Stimulated activated naive CD8-positive, alpha-beta T cell treated with anti-CD3 and anti-CD28 coated beads, Interleukin-15, Interleukin-2, amounts not matched to agents 100 U/mL and 50 U/mL, for 24 hours (primary cell): ENCODE measurements at places on chromosomes 12 and 14.

DNA sequence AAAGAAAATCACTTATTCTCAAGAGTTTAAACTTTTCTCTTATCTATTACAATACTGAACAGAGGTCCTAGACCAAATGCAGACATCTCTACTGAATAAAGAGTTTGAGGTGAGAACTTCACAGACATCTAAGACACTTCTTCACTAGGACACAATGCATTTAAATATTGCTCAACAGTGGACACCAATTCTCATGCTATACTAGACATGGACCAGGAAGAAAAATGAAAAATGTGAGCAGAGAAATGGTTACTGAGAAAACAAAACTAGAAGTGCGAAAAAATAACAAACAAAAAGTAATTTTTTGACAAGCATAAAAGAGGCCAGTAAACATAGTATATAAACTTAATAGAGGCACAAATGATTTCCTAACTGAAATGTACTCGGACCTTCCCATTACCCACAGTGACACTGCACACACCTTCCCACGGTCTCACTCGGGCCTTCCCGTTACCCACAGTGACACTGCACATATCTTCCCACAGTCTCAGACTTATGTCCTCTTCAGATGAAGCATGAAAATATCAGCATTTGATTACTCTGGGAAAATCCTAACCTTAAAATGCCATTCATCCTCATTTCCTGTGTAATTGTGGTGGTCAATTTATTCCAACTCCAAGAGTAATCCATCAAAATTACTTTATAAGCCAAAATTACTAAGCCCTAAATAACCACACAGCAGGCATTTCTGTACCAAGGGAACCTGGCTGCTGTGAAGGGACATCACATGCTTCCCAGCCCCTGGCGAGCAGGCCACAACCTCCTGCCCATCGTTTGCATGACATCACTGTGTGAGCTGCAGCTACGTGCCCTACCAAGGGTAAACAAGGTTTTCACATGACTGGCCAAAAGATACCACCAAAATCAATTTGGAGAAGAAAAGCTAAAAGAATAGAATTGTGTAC, 6.4 kb downstream of the SLC15A4 start:
- no peak for DNase-seq

GRCh38 chr14:41120402-41120801, 486.3 kb upstream of the LRFN5 start:
- DNase-seq = no peak

DNA sequence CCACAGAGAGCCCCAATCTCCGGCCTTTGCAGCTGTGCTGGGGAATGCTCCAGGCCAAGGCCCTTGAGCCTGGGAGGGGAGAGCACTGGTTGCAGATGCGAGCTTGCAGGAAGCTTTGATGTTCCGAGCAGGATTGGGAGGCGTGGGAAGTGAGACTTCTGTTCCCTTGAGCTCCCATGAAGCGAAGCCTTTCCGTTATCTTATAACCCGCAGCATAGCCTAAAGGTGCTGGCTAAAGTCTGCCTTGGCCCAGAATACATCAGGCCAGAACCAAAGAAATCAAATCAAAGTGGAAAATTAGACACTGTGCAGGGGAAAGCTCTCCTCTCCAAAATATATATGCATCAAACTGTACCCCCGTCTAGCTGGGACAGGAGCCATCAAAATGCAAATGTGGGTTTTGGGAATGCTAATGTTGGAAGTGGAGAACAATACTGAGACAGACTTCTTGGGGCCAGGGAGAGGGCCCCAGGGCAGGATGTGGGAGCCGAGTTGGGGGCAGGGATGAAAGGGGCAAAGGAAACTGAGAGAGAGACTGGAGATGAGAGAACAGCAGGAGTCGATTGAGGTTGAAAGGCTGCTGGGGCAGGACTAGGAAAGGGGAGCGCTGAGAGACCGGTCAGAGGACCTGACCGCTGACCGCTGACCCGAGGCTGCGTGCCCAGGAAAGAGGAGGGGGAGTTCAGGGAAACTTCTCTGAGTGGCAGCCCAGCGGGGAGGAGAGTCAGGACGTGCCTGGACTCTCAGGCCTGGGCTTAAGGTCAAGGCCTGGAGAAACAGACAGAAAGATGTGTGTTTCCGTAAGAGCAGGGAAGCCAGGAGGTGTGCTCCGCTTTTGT, 152.2 kb upstream of the PARP11 start:
- DNase-seq = no peak

- no peak for DNase-seq
These were observed 85.4 kb downstream of the HECTD1 start for GRCh38 chr14:31122098-31122611.

GRCh38 chr12:16636435-16637055, 30.6 kb upstream of the LMO3 start:
- no peak for DNase-seq

- no peak for DNase-seq
These were observed 133.6 kb downstream of the MED13L start for GRCh38 chr12:116143909-116144308.

DNA sequence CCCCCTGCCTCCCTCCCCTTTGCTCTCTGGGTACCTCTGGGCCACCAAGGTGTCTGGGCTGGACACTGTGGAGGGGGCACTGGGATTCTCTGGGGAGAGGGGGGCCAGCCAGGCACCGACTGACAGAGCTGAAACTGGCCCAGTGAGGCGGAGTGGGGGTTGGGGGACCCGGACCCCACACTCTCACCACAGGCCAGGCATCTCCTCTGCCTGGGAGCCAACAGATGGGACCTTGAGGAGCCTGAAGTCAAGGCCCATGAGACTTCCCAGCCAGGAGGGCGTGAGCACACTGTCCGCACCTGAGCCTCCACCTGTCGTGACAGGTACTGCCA, 39.8 kb upstream of the PPP1R13B start:
- DNase-seq = no peak
